ENCODE measurements at places on chromosomes 5 and 9. TPM values are rescaled to one million over a fixed set of nuclear protein-coding genes. Genes with fewer than 3 reads are reported as not detected.

OR2K2 gene
- not detected for total RNA-seq

ACER2 gene
- 4.3 TPM for total RNA-seq

NME5 gene
- total RNA-seq = 3.1 TPM

SLC6A3 gene
- total RNA-seq = not detected

DNA sequence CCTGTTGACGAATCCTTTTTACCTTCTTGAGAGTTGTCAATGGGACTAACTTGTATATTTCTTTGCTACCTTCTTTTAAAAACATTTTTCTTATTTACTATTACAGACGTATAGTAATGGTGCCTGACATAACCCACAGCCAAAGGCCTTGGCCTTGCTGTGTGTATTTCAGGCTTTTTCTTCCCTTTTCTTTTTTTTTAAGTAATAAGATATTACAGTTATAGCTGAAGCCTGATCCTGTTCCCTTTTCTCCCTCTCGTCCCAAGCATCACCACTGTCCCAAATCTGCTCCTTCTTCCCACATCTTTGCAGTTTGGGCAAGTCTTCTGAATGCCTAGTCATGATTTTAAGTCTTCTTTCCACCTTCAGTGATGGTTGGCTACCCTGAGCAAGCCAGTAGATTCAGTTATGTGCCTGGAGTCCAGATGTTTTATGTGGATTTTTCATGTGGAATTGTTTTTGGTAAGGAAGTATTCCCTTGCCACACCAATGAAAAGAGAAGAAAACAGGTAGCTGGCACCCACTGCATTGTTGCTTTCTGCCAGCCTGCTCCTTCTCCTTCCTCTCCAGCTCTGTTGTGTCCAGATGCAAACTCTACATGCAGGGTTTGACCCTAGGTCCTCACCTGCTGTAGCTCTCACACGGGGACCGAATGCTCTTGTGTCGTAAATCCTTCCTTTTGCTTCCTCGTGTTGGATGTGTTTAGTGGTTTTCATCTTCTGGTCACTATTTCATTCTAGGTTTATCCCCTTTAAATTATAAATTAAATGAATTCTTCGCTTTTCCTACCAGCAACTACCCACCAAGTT is 26.5 kb downstream of the ABL1 start:
- H3K27me3 ChIP-seq = no peaks in the 10 kb centered on the region
- H3K4me3 ChIP-seq = no peak overlapping the region
- no peak overlapping the region for H3K27ac ChIP-seq
- H3K36me3 ChIP-seq = no peaks in the 10 kb centered on the region

PTAR1 gene
- total RNA-seq = 32.2 TPM

- H3K36me3 ChIP-seq = no peaks in the 10 kb centered on the region
- no peak overlapping the region for H3K4me3 ChIP-seq
- DNase-seq = peak; percentile 59
- no peaks in the 10 kb centered on the region for H3K4me1 ChIP-seq
- no peaks in the 10 kb centered on the region for H3K27me3 ChIP-seq
These were observed 16.6 kb upstream of the HEMGN start for GRCh38 chr9:97954550-97954989.
